Mesothelial cell of epicardium (in vitro differentiated cells): ENCODE measurements at places on chromosomes 2 and 18.

DNA sequence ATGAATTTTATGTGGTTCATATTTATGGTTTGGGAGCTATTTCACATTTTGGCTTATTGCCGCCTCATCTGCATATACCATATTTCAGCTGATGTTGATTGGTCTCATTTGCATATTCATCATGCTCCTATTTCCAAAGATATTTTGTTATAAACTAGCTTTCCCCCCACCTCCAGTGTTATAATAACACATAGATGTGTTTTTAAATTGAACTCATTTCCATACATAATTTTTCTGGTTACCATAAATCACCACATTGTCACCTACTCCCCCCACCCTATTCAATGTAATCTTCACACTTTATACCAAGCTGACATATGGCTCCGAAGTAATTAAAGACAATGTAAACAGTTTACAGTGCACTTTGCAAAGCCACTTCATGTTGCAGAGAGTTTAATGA is 101.2 kb downstream of the FSHR start:
- H3K4me1 ChIP-seq = no peaks in the 10 kb centered on the region
- H3K36me3 ChIP-seq = peaks cover 1% of the 10 kb centered on the region
- H3K27me3 ChIP-seq = peaks cover 3% of the 10 kb centered on the region
- no peak overlapping the region for H3K4me3 ChIP-seq

GRCh38 chr2:217616936-217617335 is 385.9 kb downstream of the TNS1 start:
- no peak for DNase-seq
- peaks cover 63% of the 10 kb centered on the region for H3K4me1 ChIP-seq
- no peaks in the 10 kb centered on the region for H3K27me3 ChIP-seq
- no peak overlapping the region for H3K4me3 ChIP-seq

- peaks cover 7% of the 10 kb centered on the region for H3K36me3 ChIP-seq
- no peaks in the 10 kb centered on the region for H3K27me3 ChIP-seq
- H3K4me1 ChIP-seq = no peaks in the 10 kb centered on the region
- no peak overlapping the region for H3K4me3 ChIP-seq
Measured at GRCh38 chr2:201244829-201245228, 15.5 kb upstream of the CASP8 start.

DNA sequence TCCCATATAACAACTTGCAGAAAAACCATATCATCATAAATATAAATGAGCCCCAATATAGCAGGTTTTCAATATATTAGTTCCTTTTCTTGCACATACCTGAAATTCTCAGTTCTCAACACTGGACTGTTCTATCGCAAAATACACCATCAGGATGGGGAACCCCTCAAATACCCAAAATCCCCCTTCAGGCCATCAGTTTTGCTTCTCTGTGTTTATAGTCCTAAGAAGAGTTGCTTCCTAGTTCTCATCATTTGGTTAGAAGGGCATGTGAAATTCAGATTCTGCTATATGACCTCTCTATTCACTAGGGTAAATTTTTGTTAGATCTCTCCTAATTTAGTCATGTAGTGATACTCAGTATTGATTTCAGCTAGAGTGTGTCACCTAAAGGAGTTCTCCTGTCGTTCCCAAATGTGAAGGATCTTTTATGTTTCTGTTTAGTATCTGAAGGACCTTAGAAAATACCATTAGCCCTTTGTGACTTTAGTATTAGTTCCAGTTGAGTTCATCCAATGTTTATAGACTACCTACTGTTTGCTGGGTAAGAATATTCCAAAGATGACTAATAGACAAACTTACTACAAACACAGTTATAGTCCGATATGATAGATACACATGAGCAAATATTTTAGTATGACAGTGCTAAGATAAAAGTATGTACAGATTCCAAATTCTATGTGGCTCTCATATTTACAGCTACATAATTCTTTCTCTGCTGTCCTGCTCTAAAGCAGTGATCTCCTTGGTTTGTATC is 115.8 kb downstream of the TTC27 start:
- peaks cover 32% of the 10 kb centered on the region for H3K36me3 ChIP-seq
- H3K27me3 ChIP-seq = no peaks in the 10 kb centered on the region
- no peak overlapping the region for H3K4me3 ChIP-seq
- H3K27ac ChIP-seq = no peak overlapping the region
- peaks cover 16% of the 10 kb centered on the region for H3K4me1 ChIP-seq

GRCh38 chr2:10255189-10256030 is 47.3 kb upstream of the HPCAL1 start:
- H3K36me3 ChIP-seq = no peaks in the 10 kb centered on the region
- H3K27me3 ChIP-seq = no peaks in the 10 kb centered on the region
- H3K27ac ChIP-seq = no peak overlapping the region
- H3K4me1 ChIP-seq = peaks cover 2% of the 10 kb centered on the region

DNA sequence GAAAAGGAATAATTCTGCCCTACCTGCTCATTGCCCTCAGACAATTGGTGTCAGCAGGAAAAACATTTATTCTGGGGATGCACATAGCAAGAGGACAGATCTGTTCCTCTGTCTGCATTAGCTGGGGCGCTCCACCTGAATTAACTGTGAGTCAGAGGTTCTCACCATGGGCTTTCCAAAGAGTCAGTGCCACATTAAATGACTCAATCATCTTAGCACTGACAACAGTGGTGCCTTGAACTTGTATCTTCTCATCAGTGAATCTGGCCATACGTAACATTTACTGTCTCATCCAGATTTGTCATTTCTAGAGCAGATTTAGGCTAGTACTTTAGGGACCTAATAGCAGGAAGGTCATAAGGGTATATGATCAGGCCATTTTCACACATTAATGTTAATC is 358.1 kb upstream of the CRIM1 start:
- H3K27ac ChIP-seq = no peak overlapping the region
- H3K27me3 ChIP-seq = no peaks in the 10 kb centered on the region
- DNase-seq = no peak
- H3K4me1 ChIP-seq = no peaks in the 10 kb centered on the region
- no peak overlapping the region for H3K4me3 ChIP-seq

DNA sequence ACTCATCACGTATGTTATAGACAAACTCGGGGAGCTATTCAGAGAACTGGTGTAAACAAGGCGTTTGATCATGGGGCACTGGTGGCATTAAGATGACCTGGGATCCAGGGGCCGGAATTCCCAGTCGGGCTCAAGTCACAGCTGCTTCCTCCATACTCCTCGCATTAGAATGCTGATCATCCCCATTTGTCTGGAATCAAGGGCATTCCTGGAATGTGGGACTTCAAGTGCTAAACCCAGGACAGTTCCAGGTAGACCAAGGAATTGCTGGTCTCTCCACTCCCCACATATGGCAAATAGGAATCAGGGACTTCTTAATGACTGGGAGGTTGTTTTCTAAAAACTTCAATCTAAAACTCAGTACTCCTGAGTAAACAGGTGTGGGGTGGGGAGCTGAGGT is 355.7 kb upstream of the RAB6C start:
- no peak overlapping the region for H3K4me3 ChIP-seq
- H3K36me3 ChIP-seq = no peaks in the 10 kb centered on the region
- peaks cover 22% of the 10 kb centered on the region for H3K27me3 ChIP-seq
- H3K27ac ChIP-seq = no peak overlapping the region
- DNase-seq = no peak

- no peak overlapping the region for H3K4me3 ChIP-seq
- H3K27ac ChIP-seq = peak overlapping the region; percentile 36
- H3K36me3 ChIP-seq = no peaks in the 10 kb centered on the region
- DNase-seq = no peak
- H3K4me1 ChIP-seq = peaks cover 11% of the 10 kb centered on the region
Measured at GRCh38 chr2:240363746-240364581, 71.5 kb upstream of the GPC1 start.

DNA sequence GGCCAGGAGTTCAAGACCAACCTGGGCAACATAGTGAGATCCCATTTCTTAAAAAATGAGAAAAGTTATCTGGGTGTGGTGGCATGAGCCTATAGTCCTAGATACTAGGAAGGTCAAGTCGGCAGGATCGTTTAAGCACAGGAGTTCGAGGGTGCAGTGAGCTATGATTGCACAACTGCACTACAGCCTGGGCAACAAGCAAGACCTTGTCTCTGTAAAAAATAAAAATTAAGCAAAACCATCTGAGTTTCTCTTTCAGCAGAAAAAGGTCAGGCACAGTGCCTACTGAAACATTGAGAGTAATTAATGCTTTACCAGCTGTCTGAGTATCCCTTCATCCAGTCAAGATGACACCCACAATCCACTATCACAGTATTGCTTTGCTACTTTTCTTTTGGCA is 258.3 kb downstream of the MBD5 start:
- H3K27me3 ChIP-seq = no peaks in the 10 kb centered on the region
- no peak for DNase-seq
- H3K27ac ChIP-seq = no peak overlapping the region
- no peak overlapping the region for H3K4me3 ChIP-seq

DNA sequence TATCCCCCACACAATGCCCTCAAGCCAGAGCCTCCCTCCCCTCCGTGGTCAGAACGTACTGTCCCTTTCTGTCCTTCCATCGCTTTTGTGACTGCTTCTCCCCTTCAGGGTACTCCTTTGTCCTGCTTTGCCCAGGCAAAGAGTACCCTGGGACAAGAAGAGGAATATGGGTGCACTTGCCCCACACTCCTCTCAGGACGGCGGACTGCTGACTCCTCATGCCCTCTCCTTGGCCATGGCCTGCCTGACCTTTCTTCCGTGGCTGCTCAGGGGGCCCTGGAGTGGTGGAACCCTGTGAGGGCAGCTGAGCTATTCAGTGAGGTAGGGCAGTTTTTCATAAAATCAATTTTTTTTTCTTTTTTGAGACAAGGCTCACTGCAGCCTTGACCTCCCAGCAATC is 18.7 kb downstream of the C2orf74 start:
- peak overlapping the region; percentile 82 for H3K27ac ChIP-seq
- H3K4me3 ChIP-seq = peak overlapping the region; percentile 86
- H3K4me1 ChIP-seq = peaks cover 51% of the 10 kb centered on the region
- no peak for DNase-seq
- H3K36me3 ChIP-seq = peaks cover 38% of the 10 kb centered on the region
- H3K27me3 ChIP-seq = peaks cover under 1% of the 10 kb centered on the region

DNA sequence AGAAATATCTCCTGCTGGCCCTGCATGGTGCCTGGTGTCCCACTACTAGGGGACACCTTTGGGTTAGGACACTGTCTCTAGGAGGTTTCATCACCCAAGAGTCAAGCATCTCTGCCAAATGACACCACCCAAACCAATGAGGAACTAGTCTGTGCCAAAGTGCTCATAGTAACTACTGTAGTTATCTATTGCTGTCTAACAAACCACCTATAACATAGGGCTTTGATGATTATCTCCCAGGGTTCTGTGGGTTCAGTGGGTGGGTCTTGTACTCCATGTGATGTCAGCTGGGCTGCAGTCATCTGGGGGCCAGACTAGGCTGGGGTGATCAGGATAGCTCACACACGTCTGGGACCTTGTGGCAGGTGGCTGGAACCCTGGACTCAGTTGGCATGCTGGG is 59.8 kb downstream of the EPAS1 start:
- no peaks in the 10 kb centered on the region for H3K4me1 ChIP-seq
- DNase-seq = no peak
- peaks cover 3% of the 10 kb centered on the region for H3K36me3 ChIP-seq
- no peak overlapping the region for H3K4me3 ChIP-seq
- H3K27ac ChIP-seq = no peak overlapping the region
- no peaks in the 10 kb centered on the region for H3K27me3 ChIP-seq

DNA sequence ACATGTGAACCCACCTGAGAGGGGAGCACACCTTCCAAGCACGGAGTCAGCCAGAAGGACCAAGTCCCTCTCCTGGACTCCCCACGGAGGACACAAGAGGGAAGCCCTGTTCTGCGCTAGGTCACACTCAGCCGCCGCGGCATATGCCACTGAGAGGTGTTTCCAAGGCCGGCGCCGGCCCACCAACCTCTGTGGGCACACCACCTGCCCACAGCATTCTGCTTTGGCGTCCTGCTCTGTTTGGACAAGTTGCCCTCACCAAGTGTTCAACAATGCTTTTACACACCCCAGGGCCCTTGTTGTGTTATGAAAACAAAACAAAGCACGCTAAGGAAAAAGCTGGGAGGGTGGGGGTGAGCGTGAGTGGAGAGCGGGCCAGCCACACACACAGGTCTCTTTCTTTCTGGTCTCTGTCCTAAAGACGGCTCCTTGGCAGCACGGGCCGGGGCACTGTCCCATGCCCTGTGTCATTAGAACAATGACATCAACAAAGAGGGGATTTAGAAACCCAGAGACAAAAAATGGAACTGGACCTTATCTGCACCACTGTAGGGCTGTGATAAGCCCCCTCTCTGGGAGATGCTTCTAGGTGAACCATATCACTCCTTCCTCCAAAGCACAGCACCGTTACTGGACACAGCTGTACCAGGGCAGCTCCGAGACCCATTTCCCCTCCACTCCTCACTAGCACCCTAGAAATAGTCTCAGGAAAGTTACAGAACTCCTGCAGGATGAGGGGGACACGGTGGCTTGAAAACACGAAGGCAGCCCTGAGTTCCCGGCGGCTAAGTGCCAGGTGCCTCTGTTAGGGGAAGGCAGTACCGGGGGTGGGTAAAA is 17.0 kb downstream of the SMAD7 start:
- no peak for DNase-seq
- H3K4me1 ChIP-seq = peaks cover 96% of the 10 kb centered on the region
- peaks cover 4% of the 10 kb centered on the region for H3K36me3 ChIP-seq
- H3K4me3 ChIP-seq = no peak overlapping the region
- no peaks in the 10 kb centered on the region for H3K27me3 ChIP-seq

GRCh38 chr2:209640358-209640757 is 131.3 kb upstream of the UNC80 start:
- peaks cover 15% of the 10 kb centered on the region for H3K4me1 ChIP-seq
- no peaks in the 10 kb centered on the region for H3K27me3 ChIP-seq
- H3K4me3 ChIP-seq = no peak overlapping the region
- H3K27ac ChIP-seq = no peak overlapping the region
- DNase-seq = no peak

GRCh38 chr2:205540036-205540435 is 142.3 kb upstream of the NRP2 start:
- no peaks in the 10 kb centered on the region for H3K27me3 ChIP-seq
- H3K27ac ChIP-seq = no peak overlapping the region
- no peak overlapping the region for H3K4me3 ChIP-seq
- H3K36me3 ChIP-seq = no peaks in the 10 kb centered on the region
- H3K4me1 ChIP-seq = peaks cover 16% of the 10 kb centered on the region

- DNase-seq = no peak
- H3K36me3 ChIP-seq = peaks cover 19% of the 10 kb centered on the region
- H3K27me3 ChIP-seq = no peaks in the 10 kb centered on the region
- H3K27ac ChIP-seq = peak overlapping the region; percentile 79
- H3K4me3 ChIP-seq = no peak overlapping the region
Measured at GRCh38 chr2:111148925-111149324, 28.2 kb downstream of the BCL2L11 start.

GRCh38 chr2:75920859-75921551 is 210.3 kb upstream of the GCFC2 start:
- no peak overlapping the region for H3K4me3 ChIP-seq
- DNase-seq = no peak
- H3K4me1 ChIP-seq = no peaks in the 10 kb centered on the region
- no peak overlapping the region for H3K27ac ChIP-seq
- H3K27me3 ChIP-seq = no peaks in the 10 kb centered on the region

DNA sequence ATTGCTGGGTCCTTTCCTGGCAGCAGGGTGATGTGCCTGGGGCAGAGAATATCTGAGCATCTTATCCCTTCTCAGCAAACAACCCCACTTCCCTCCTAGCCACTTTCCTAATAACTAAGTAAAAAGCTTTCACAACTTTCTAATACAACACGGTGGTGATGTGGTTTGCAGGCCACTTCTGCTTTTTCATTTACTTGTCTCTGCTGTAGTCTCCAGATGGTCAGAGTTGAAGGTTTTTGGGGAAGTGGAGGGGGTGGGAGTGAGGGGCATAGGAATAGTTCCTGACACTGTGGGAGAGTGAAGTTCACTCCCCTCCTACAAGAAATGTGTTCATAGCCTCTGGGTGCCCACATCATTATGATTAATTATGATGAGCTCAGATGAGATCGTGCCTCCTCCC is 11.6 kb downstream of the OXER1 start:
- peaks cover 8% of the 10 kb centered on the region for H3K4me1 ChIP-seq
- H3K27ac ChIP-seq = no peak overlapping the region
- peaks cover 13% of the 10 kb centered on the region for H3K36me3 ChIP-seq
- no peak for DNase-seq
